ENCODE measurements at places on chromosomes 3 and 15.

GRCh38 chr3:114456742-114457141 is 162.9 kb downstream of the TIGIT start:
- no peak for DNase-seq

GRCh38 chr15:43107751-43108150 is 1.9 kb upstream of the UBR1 start:
- no peak for DNase-seq

GRCh38 chr3:16546186-16547010 is 32.9 kb upstream of the RFTN1 start:
- DNase-seq, result no peak

DNA sequence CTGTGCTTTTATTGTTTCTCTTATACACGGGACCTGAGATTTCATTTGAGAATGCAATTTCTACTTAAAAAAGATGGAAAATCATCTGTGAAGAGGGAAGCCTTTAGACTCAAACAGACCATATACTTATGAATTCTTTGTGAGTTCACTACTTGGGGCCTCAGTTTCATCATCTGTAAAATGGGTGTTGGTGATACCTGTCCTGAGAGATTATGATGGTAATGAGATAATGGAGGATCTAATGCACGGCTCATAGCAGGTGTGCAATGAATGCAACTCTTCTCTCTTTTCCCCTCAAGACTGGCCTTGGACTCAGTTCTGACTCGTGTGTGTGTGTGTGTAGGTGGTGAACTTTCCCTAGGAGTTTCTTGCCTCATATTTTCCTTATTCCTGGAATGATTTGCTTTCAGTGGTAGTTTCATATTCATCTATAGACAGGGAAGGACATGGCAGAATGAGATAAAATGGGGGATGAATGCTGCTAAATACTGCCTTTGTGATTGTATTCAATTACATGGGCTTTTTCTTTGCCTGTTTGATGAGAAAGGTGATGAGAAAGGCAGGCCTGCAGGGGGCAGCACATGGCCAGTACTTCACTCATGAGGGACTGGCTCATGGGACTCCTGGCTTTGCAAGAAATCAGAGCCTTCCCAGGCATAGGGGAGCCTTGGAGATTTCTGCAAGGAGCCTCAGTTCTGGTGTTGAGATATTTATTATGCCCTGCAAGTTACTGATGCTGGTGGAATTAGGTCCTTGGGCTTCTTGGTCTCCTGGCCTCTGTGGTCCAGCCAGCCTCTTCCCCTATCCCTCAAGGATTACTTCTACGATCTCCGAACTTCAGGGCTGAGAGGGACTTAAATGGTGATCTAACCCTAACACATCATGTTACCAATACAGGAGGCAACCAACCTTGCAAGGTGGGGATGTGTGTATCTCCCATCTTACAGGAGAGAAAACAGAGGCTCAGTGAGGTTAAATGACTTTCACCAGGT is 70.7 kb downstream of the RPLP1 start:
- DNase-seq, result peak; percentile 82
